ENCODE measurements at places on chromosomes 3 and 15. TPM values are rescaled to one million over a fixed set of nuclear protein-coding genes. Genes with fewer than 3 reads are reported as not detected.

DNA sequence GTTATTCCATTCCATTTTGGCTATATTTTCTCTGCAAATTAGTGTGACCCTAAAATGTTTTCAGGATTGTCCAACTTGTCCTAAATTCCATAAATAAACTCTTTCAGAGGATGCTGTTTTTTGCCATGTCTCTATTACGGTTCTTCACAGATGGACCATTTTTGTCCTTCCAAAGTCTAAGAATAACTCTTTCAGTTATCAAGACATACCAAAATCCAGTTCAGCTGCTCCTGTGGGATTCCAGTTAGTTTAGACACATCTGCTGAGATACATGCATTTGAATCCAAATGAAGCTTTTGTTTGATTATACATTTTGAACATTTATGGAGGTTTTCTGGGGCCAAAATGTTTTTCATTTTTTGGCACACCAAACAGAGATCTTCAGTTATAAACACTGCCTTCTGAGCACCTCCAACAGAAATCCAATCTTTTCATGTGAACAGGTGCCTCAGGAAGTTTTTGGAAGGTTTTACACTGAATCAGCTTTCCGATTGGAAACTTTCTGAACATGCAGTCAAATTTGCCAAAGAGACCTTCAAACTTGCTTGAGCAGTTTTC lies 80.7 kb downstream of the TIGIT start:
- no peaks in the 10 kb centered on the region for H3K27me3 ChIP-seq
- no peak overlapping the region for H3K27ac ChIP-seq
- H3K4me1 ChIP-seq, result no peaks in the 10 kb centered on the region
- no peak for DNase-seq
- H3K36me3 ChIP-seq, result no peaks in the 10 kb centered on the region

- H3K27ac ChIP-seq, result no peak overlapping the region
- H3K27me3 ChIP-seq, result peaks cover 31% of the 10 kb centered on the region
- peaks cover 6% of the 10 kb centered on the region for H3K4me1 ChIP-seq
- DNase-seq, result no peak
- no peaks in the 10 kb centered on the region for H3K36me3 ChIP-seq
Observed at GRCh38 chr15:65416845-65417416, 5.8 kb downstream of the IGDCC4 start.

Gene UBP1
- 56.2 TPM for total RNA-seq

DNA sequence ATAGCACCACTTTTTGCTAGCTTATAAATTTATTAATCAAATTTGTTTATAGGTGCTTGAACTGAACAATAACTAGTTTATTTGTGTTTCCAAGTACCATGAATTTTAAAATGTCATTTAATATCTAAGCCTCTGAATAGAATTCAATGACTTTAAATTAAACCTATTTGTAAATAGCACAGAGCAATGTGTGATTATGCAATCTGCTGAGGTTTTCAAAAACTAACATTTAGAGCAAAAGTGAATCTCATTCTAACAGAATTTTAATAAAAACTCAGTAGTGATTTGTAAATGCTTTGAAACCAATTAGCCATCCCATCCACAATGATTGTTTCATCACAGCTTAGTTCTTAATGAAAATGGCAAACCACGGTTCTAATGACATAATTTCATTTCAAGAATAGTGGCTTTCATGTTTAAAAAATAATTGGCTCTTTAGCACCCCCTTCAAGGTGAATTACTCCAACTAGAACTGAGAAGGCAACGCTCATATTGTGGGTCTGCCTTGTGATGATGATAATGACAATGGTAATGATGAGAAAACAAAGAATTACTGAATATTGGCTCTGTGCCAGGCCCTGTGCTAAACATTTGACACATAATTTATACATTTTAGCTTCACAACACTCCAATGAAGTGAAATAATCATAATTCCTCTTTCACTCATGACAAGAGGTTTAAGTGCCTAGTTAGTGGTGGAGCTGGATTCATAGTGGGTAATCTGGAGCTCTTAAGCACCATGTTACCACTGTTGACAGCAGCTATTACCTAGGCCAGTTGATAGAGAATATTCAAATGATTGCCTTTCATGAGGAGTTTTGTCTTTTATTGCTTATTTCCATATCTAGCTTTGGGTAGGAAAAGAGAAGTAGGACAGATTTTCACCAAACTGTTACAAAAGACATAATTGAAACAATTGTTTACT lies 145.7 kb downstream of the RBMS3 start:
- no peaks in the 10 kb centered on the region for H3K27me3 ChIP-seq
- H3K27ac ChIP-seq, result no peak overlapping the region
- no peaks in the 10 kb centered on the region for H3K36me3 ChIP-seq

- H3K27ac ChIP-seq, result no peak overlapping the region
- no peaks in the 10 kb centered on the region for H3K27me3 ChIP-seq
- H3K36me3 ChIP-seq, result no peaks in the 10 kb centered on the region
- DNase-seq, result no peak
- H3K4me1 ChIP-seq, result no peaks in the 10 kb centered on the region
Observed at GRCh38 chr3:69941439-69942176, 57.9 kb upstream of the SAMMSON start.

GRCh38 chr3:124701687-124702086 lies 28.6 kb upstream of the UMPS start:
- no peaks in the 10 kb centered on the region for H3K4me1 ChIP-seq
- H3K27ac ChIP-seq, result no peak overlapping the region
- no peak for DNase-seq
- no peak overlapping the region for H3K4me3 ChIP-seq

Gene TIMP4
- not detected for total RNA-seq

GRCh38 chr15:45616901-45617323 lies 17.9 kb upstream of the SQOR start:
- no peaks in the 10 kb centered on the region for H3K27me3 ChIP-seq
- no peak overlapping the region for H3K4me3 ChIP-seq

GRCh38 chr3:186618318-186618938 lies 5.6 kb downstream of the AHSG start:
- H3K36me3 ChIP-seq, result no peaks in the 10 kb centered on the region
- no peak overlapping the region for H3K27ac ChIP-seq
- DNase-seq, result no peak
- peaks cover 30% of the 10 kb centered on the region for H3K27me3 ChIP-seq

Gene CLDN16
- total RNA-seq, result not detected

- H3K36me3 ChIP-seq, result no peaks in the 10 kb centered on the region
- peaks cover 21% of the 10 kb centered on the region for H3K27me3 ChIP-seq
- no peak for DNase-seq
- H3K27ac ChIP-seq, result no peak overlapping the region
- H3K4me1 ChIP-seq, result no peaks in the 10 kb centered on the region
Observed at GRCh38 chr3:140931801-140932200, 9.8 kb upstream of the SLC25A36 start.

DNA sequence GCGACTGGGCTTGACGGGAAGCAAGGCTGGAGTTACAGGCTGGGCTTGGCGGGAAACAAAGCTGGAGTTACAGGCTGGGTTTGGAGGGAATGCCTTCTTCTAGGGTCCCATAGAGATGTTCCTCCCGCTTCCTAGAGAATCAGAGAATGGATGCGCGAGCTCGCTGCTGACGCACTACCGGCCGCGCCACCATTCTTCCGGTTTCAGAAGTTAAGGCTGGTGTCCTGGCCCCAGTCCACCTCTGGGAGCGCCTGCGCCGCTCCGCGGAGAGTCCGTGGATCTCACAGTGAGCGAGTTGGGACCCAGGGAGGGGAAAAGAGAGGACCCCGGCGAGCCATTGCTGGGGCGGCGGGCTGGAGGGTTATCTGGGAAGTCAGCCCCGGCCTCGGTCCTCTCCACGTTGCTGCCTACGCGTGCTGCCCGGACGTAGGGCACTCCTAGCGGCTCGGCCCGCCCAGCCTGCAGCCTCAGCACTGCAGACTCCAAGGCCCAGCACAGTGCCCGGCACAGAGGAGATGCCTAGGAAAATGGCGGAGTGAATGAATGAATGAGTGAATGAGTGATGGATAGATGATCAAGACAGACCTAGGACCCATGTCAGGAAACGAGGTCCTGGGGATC lies at the start of gene ZNF502:
ZNF502 (plus strand) TSS at position 206 of the 621 bp plus-strand sequence. CDS start 7,602 bp downstream, outside the sequence.
- H3K36me3 ChIP-seq, result peaks cover 52% of the 10 kb centered on the region
- peak within 1 kb of the TSS; percentile 86 for H3K27ac ChIP-seq
- peak within 1 kb of the TSS; percentile 92 for H3K4me3 ChIP-seq
- peaks cover 18% of the 10 kb centered on the region for H3K4me1 ChIP-seq
- peaks cover 16% of the 10 kb centered on the region for H3K27me3 ChIP-seq

Gene ACTRT3
- 0.14 TPM for total RNA-seq

Gene C3orf49
- total RNA-seq, result not detected

Measured in activated CD8-positive, alpha-beta T cell treated with anti-CD3 and anti-CD28 coated beads for 36 hours (primary cell).